ENCODE measurements at places on chromosomes 5 and 9.

DNA sequence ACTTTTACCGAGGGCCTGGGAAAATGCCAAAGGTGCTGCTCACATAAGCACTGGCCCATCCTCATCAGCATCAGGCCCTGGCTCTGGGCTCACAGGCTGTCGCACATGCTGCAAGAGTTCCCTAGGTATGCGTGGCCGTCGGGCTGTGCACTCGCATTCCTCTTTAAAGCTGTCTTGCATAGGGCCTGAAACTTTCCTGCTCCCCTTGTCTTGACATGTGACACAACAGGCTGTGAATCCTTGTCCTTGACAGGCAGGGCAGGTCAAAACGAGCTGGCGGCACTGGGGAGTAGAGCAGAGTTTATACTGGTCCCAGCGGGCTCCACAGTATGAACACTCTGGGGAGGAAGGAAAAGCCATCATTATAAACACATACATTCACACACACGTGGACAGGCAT lies 30.7 kb downstream of the TSTD2 start:
- DNase-seq, result no peak

DNA sequence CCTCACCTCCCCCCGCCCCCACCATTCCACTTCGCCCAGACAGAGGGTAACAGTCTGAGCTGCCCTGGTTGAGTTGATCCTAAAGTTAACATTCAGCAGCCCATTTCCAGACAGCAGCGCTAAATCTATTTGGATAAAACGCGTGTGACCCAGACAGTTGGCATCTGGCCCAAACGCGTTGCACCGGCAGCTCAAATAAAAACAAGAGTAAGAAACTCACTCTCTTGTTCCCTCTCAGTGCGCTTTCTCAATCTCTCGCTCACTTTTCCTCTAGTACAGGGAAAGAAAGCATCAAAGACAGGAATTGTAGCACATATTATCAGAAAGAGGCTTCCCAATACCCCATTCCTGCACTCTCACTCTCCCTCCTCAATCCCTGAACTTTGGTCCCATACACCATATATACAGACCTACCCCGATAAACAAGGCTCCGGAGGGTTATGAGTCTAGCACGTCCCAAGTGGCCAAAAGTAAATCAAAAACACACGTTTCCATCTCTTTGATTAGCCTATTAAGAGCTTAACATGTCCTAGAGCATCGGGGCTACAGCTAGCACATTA lies 1.3 kb downstream of the ADAMTS6 start:
- DNase-seq, result peak; percentile 12

GRCh38 chr5:59484618-59485017 lies 408.9 kb downstream of the PDE4D start:
- DNase-seq, result no peak

DNA sequence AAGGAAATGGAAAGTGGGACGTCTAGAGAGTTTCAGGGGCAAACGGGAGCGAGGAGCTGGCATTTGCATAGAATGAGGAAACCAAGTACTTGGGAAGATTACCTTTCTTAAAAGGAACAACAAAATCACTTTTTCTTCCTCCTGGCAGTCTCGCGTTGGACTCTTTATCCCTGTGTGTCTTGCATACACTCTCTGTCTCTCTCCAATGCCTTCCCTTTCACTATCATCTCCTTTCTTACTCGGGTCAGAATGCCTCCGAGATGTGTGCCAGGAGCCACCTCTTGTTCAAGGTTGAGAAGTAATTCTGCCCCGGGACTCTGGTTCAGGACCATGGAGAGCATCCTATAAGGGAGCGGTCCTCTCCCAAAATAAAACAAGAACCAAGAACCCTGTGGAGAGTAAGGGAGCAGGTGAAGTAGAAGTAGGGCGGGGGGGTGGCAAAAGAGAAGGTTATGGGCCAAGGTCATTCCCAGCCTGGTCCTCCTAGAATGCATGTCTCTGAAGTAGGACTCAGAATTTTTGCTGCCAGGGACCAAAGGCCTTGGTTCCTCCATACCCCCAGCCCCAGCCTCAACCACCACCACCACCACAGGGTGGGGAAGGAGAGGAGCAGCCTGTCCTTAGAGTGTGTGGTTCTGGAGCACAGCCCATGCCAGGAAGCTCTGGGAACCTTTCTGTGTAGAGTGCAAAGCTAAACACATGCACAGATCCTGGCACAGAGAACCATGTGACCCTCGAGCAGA lies 72.1 kb upstream of the ARAP3 start:
- no peak for DNase-seq

DNA sequence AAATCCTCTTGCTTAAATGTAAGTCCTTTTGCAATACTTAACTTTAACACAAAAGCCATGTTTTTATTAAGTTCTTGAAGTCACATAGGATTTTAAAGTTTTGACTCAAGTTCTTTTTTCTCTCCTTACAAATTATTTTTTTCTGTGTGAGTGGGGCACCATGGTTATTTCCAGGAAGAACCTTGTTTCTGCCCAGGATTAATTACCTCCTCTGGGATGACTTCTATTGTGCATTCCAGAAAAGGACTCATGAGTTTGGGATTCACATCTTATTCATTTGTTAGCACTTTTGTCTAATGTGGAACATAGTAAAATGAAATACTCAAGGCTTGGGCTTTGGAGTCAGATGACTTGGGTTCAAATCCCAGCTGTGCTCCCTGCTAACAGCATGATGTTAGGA lies 421.4 kb upstream of the WWC1 start:
- no peak for DNase-seq

- no peak for DNase-seq
Measured at GRCh38 chr9:92965061-92965758, 17.9 kb downstream of the FGD3 start.

DNA sequence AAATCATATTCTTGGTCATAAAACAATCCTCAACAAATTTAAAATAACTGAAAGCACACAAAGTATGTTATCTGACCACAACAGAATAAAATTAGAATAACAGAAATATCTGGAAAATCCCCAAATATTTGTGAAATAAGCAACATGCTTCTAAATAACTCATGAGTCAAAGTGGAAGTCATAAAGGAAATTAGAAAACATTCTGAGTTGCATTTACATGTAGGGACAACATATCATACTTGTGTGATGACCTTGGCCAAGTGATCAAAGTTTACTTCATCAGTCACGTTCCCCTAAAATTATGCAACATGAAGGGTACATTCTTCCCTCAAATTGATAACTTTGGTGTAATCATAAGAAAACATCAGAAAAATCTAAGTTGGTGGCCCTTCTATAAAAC lies 64.7 kb downstream of the CSF2 start:
- no peak for DNase-seq

DNA sequence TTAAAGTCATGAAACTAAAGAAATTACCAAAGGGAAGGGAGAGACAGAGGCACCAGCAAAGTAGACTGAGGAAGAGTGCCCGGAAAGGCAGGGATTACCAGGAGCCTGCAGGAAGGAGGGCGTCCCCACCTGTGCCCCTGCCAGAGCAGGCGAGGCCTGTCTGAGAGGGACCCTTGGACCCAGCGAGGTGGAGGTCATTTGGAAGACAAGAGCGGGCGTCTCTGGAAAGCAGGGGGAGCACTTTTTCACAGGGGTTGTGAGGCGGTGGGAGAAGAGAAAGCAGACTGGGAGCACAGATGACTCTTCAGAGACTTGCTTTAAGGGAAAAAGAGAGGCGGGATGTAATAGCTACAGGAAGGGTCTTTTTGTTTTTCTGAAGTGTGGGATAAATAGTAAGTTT lies 27.5 kb upstream of the SLC2A8 start:
- DNase-seq, result no peak

DNA sequence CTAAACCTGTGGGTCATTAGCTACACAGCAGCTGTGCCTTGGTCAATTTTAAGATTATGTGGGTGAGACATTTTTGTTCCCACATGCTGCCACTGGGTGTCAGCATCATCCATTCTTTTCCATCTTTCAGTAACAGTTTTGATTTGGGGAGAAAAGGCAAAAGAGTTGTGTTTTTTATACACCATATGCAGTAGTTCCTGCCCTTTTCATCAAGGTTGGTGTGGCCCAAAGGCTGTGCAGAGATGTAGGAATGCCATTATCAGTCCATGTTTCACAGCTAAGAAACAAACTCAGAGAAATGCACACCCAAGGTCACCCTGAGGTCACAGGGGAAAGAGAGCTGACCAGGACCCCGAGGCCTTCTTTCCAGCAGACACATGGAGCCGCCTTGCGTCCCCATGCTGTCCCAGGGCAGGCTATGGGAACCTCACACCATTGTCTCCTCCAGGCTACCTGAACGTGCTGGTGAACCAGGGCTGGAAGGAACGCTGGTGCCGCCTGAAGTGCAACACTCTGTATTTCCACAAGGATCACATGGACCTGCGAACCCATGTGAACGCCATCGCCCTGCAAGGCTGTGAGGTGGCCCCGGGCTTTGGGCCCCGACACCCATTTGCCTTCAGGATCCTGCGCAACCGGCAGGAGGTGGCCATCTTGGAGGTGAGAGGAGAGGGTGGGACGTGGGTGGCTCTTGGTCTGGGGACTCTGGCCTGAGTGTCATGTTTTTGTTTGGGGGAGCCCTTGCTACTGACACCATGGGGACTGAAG lies 27.8 kb upstream of the GRPEL2 start:
- peak; percentile 29 for DNase-seq

DNA sequence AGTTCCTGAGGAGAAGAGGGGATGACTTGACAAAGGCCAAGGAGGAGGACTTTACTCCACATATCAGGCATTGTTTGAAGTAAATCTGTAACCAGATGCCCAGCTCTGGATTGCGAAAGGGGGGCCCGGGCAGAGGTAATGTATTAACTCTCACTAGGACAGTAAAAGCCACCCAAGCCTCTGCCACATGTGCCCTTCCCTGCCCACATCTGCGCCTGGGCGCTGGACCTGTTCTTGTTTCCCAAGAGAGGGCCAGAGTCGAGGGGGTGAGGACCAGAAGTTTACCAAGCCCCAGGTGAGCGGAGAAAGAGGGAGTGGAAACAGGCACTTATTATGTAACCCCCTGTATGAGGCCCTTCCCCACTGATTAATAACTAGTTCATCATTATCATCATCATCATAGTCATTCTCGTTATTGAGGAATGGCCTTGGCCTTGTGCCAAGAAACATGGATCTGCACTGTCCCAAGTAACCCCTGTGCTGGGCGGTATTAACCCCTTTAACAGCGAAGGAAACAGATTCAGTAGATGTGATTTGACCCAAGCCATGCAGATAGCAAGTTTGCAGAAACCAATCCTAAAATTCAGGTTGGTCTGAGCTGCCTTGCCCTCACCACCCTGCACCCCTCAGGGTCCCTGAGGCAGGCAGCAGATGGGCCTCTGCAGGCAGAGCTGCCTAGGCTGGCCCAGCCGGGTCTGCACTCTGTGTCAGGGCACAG lies at the start of gene SLC23A1:
SLC23A1 (minus strand) TSS at position 23 of the 718 bp plus-strand sequence. CDS start 44 bp downstream, outside the sequence.
- no peak for DNase-seq

DNA sequence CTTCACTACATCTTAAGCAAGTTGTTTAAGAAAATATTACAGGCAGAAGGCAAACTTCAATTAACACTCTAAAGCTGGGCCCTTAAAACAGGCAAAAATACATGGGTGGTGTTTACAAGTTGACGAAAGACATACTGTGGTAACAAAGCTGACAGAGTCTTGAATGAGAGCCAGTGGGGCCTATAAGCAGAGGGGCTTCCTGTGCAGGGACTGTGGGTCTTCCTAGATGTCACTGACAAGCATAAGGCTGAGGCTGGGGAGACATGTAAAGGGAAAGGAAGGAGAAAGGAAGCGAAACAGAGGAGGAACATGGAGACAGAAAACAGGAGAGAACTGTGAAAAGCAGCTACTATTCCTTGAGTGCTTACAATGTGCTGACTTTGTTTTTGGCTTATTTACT lies 308.0 kb upstream of the RPS23 start:
- no peak for DNase-seq

- peak; percentile 31 for DNase-seq
Measured at GRCh38 chr5:136212252-136212721, 19.3 kb upstream of the SMIM32 start.

GRCh38 chr5:128271859-128272464 lies 188.4 kb downstream of the SLC12A2 start:
- DNase-seq, result no peak

GRCh38 chr5:466661-467310 lies 23.8 kb downstream of the EXOC3 start:
- DNase-seq, result no peak

- DNase-seq, result no peak
Measured at GRCh38 chr9:89008744-89009545, 17.7 kb downstream of the S1PR3 start.

DNA sequence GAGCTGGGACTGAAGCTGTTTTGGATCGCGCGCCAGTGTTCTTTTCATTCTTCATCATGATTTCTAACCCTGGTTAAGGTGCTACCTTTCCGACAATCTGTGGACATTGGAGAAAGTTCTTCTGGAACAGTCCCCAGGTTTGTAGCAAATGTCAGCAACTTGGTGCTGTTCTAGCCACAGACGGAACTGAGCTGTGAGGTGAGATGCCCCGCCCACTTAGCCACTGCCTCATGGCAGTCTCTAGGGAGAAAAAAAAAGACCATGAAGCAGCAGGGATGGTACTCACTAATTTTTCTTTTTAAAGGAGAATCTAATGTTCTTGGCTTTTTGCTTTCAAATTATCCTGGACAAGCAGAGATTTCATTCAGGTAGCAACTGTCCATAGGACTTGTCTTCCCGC lies 72.1 kb upstream of the STK32A start:
- DNase-seq, result no peak

DNA sequence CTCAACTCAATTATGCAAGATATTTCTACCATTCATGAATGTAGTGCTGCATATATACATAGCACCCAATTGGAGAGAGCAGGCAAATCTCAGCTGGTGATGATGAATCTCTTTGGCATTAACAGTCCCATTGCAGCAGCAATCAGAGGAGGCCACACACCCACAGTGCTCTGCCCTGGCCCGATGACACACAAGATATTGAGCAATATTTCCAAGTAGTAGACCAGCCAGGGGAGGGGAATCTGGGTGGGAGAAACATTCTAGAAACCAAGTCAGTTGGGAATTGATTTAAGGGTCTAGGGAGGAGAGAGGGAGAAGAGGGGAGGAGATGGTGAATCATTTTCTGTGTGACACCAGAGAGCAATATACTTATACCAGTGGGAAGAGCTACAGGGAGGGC lies 14.9 kb upstream of the C5orf63 start:
- no peak for DNase-seq

GRCh38 chr5:65264420-65264819 lies 217.3 kb downstream of the ADAMTS6 start:
- DNase-seq, result no peak
